ENCODE measurements at places on chromosomes 16 and 17.

DNA sequence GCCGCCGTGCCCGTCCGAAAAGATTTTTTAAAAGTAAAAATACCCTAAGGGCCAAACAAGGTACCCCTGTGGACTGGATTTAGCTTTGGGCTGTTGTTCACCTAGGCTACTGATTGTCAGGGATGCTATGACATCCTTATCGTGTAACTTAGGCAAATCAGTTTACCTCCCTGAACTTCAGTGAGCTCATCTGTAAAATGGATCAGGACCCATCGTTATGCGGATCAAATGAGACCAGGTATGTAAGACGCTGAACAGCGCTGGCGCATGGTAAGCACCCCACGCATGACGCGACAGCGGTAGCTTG lies 658 bp upstream of the ZNF771 start:
- H3K4me3 ChIP-seq, result peak overlapping the region; percentile 77
- H3K27me3 ChIP-seq, result no peaks in the 10 kb centered on the region
- H3K27ac ChIP-seq, result peak overlapping the region; percentile 55
- H3K4me1 ChIP-seq, result peaks cover 16% of the 10 kb centered on the region
- DNase-seq, result no peak

GRCh38 chr17:35448899-35449227 lies 297 bp upstream of the SLFN13 start:
- no peak for DNase-seq
- H3K36me3 ChIP-seq, result no peaks in the 10 kb centered on the region
- H3K4me1 ChIP-seq, result 0 out of 2 replicates have a peak, but pooled peaks cover 3% of the 10 kb centered on the region
- no peaks in the 10 kb centered on the region for H3K27me3 ChIP-seq

DNA sequence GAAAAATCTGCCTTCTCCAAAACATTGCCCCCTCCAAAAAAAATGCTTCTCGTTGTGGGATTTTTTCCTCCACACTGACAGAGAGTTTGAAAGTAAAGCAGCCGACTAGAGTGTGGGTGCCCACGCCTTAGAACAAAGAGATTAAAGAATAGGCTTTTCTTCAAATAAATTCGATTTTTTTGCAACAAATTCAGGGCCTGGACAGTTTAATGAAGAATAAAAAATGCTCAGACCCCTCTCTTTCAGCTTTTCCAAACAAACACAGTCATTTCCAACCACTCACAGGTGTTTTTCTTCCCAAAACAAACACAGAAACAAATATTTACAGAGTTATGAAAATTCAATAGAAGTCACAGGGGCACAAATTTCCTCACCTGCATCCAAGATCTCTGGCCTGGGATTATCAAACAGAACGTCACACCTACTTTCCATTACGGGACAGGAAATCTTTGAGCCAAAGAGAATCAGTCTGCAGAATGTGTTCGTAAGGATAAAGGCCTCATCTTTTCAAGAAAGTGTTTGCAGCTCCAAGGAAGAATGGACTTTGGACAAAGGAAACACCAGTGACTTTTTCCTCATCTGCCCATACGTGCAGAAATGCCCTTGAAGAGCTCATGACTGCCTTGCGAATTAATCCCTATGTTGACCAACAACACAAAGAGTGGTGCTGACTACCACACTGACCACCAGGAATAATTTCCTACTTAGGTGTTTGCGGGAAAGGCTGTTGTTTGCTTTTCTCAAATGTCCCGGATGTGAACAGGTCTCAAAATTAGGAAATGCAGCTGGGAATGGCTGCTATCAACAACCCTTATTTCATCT lies 31.3 kb upstream of the TOX3 start:
- H3K36me3 ChIP-seq, result no peaks in the 10 kb centered on the region
- no peak overlapping the region for H3K27ac ChIP-seq
- no peak overlapping the region for H3K4me3 ChIP-seq
- no peaks in the 10 kb centered on the region for H3K4me1 ChIP-seq
- no peak for DNase-seq

DNA sequence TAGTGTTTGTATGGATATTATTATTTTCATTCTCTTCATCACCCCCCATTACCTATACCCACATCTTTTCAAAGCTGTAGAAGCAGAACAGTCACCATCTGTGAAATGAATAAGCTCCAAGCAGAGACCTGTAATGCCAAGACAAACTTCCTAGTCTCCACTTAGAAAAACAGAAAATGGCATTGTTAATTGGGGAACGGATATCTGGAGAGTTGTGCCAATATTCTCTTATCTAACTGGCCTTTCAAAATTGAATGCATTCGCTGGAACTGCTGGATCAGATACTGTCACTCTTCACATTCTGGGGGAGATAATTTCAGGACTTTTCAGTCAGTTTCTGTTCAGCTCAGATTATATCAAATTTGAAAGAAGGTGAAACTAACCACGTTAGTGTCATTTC lies 464.4 kb upstream of the GOT2 start:
- H3K27me3 ChIP-seq, result no peaks in the 10 kb centered on the region
- H3K4me3 ChIP-seq, result no peak overlapping the region
- no peak for DNase-seq

- H3K4me3 ChIP-seq, result no peak overlapping the region
- no peaks in the 10 kb centered on the region for H3K27me3 ChIP-seq
- no peak for DNase-seq
- no peaks in the 10 kb centered on the region for H3K4me1 ChIP-seq
- no peak overlapping the region for H3K27ac ChIP-seq
These were observed 23.4 kb upstream of the ZFHX3 start for GRCh38 chr16:73071131-73071940.

- 0 out of 2 replicates have a peak, but pooled peaks cover 6% of the 10 kb centered on the region for H3K4me1 ChIP-seq
- H3K4me3 ChIP-seq, result no peak overlapping the region
- no peak for DNase-seq
- no peak overlapping the region for H3K27ac ChIP-seq
- H3K36me3 ChIP-seq, result no peaks in the 10 kb centered on the region
- H3K27me3 ChIP-seq, result no peaks in the 10 kb centered on the region
These were observed 108.7 kb downstream of the SMG6 start for GRCh38 chr17:2194889-2195335.

- no peaks in the 10 kb centered on the region for H3K36me3 ChIP-seq
- H3K27me3 ChIP-seq, result no peaks in the 10 kb centered on the region
- H3K27ac ChIP-seq, result no peak overlapping the region
- no peak for DNase-seq
- H3K4me3 ChIP-seq, result no peak overlapping the region
These were observed 60.5 kb downstream of the CMIP start for GRCh38 chr16:81505011-81505661.

DNA sequence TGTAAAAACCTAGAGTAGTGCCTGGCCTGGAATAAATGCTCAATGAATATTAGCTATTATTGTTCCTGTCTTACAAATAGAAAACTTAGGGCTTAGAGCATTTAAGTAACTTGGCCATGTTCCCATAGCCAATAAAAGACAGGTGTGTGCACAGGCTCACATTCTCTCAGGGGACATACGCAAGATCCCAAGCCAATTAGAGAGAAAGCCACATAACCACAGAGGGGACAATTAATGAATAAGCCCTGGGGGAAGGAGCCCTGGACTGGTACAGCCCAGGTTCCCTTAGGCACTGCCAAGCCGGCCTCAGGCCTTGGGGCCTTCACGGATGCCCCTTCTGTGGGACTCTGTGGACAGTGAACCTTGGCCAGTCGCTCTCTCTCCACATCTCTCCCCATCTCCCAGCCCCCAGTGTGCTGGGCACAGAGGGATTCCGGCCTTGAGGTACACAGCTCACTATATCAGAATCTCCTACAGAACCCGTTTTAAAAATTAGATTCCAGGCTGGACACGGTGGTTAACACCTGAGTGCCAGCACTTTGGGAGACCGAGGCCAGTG lies 27.3 kb upstream of the ABCC12 start:
- H3K27ac ChIP-seq, result no peak overlapping the region
- H3K27me3 ChIP-seq, result no peaks in the 10 kb centered on the region
- no peaks in the 10 kb centered on the region for H3K36me3 ChIP-seq
- no peaks in the 10 kb centered on the region for H3K4me1 ChIP-seq
- no peak for DNase-seq
- H3K4me3 ChIP-seq, result no peak overlapping the region

GRCh38 chr16:57224651-57225335 lies 20.3 kb upstream of the ARL2BP start:
- DNase-seq, result no peak
- H3K36me3 ChIP-seq, result no peaks in the 10 kb centered on the region
- H3K27ac ChIP-seq, result no peak overlapping the region
- no peak overlapping the region for H3K4me3 ChIP-seq
- H3K4me1 ChIP-seq, result no peaks in the 10 kb centered on the region

DNA sequence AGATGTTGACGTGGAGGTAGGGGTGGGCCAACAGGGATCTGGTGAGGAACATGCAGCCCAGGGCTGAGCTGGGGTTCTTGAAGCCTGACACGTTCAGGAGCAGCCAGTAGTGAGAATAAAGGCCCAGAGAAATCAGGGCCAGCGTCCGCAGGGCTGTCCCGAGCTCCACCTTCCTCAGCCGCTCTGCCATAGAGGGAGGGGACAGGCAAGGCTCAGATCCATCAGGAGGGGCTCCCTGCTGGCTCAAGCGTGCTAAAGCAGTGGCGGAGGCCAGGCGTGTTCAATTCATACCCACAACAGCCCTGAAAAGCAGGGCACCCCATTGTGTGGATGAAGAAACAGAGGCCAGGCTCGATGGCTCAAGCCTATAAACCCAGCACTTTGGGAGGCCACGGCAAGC lies 8.3 kb upstream of the FDXR start:
- no peak overlapping the region for H3K27ac ChIP-seq
- no peak overlapping the region for H3K4me3 ChIP-seq
- peaks cover 88% of the 10 kb centered on the region for H3K27me3 ChIP-seq
- no peak for DNase-seq

- H3K27ac ChIP-seq, result no peak overlapping the region
- no peak for DNase-seq
- no peaks in the 10 kb centered on the region for H3K36me3 ChIP-seq
- H3K27me3 ChIP-seq, result no peaks in the 10 kb centered on the region
- H3K4me3 ChIP-seq, result no peak overlapping the region
These were observed 20.4 kb upstream of the WDR45B start for GRCh38 chr17:82668631-82669099.

DNA sequence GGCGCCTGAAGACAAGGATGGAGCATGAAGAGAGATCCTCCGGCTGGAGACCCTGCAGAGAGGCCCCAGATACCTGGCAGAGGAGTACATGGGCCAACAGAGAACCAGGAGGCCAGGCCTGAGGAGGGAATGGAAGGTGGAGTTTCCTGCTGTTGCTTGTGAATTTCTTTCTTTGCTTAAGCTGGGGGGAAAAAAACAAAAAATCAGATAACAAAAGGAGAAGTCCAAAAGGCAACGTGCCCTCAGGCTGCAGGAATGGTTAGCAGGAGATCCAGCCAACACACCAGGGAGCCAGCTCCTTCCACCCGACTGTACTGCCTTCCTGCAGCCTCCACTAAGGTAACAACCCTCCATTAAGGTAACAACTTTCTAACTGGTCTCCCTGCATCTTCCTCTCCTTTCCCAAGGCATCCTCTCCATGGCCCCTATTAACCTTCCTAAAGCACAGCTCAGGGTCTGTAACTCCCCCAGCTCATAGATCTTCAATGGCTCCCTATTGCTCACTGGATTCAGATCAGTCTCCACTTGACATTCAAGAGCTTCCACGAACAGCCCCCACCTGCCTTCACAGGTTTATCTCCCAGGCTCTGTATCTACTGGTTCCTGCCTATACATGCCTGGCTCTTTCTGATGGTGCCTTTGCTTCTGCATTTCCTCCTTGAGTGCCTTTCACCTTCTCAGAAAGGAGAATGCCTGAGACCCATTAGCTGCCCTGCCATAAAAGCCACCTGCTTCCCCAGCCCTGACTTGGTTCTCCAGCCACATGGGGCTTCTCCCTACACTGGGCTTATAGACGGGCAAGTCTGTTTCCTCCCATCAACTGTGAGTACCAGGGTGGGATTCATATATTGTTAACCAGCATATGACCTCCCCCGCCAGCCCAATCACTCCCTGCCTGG lies 725 bp upstream of the ARL5C start:
- H3K4me1 ChIP-seq, result peaks cover 16% of the 10 kb centered on the region
- H3K27me3 ChIP-seq, result no peaks in the 10 kb centered on the region
- no peak for DNase-seq
- H3K4me3 ChIP-seq, result no peak overlapping the region

DNA sequence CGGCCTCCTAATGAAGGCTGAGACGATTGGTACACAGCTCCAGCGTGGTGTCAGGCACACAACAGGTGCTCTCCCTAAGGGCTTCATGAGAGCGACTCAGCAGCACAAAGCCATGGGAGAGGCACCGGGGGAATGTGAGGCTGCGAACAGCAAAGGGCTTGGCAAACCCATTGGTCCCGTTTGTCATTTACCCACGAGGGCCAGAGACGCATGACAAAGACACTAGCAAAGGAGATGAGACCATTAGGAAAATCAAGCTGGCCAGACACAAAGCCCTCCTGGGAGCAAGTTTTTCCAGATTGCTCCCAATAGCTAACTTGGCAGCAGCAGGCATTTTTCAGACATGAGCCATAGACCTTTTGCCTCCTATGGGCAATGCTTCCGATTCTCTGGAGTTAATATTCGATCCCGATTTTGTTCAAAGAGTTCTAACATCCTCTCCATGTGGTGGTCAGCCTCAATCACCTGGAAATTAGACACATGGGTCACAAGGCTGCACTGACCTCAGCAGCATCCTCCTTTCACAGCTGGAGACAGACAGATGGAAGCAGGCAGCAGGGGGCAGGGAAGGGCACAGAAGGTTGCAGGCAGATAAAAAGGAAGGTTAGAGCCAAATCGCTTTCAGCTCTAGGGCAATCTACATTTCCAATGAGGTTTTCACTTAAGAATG lies 38.2 kb downstream of the TK2 start:
- H3K36me3 ChIP-seq, result no peaks in the 10 kb centered on the region
- no peak for DNase-seq
- H3K4me3 ChIP-seq, result no peak overlapping the region

DNA sequence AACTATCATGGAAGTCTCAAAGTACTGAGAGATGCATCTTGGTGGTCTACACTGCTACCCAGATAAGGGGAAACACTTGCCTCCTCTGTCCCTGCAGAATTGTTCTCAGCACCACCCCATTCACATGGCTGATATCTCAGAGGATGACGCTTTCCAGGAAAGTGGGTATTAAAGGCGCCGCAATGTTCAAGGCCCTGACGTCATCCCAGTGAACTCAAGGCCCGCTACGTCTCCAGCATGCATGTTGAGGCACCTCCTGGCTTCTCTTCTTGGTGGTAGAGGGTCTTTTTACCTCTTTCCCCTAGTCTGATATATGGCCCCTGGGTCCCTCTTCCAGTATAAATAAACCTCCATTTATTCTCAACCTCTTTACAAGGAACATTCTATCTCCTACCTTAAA lies 1.0 kb downstream of the OR1A1 start:
- no peak for DNase-seq
- H3K36me3 ChIP-seq, result no peaks in the 10 kb centered on the region
- no peak overlapping the region for H3K27ac ChIP-seq
- H3K27me3 ChIP-seq, result no peaks in the 10 kb centered on the region
- no peak overlapping the region for H3K4me3 ChIP-seq
- no peaks in the 10 kb centered on the region for H3K4me1 ChIP-seq

- no peak for DNase-seq
- H3K4me1 ChIP-seq, result peaks cover 16% of the 10 kb centered on the region
- no peaks in the 10 kb centered on the region for H3K27me3 ChIP-seq
- H3K4me3 ChIP-seq, result peak overlapping the region; percentile 41
These were observed 117.5 kb downstream of the BANP start for GRCh38 chr16:88068476-88069396.

GRCh38 chr17:4234401-4234800 lies 29.4 kb downstream of the ANKFY1 start:
- peaks cover 7% of the 10 kb centered on the region for H3K36me3 ChIP-seq
- H3K4me3 ChIP-seq, result no peak overlapping the region

- no peaks in the 10 kb centered on the region for H3K27me3 ChIP-seq
- no peaks in the 10 kb centered on the region for H3K4me1 ChIP-seq
- no peak overlapping the region for H3K27ac ChIP-seq
- no peak overlapping the region for H3K4me3 ChIP-seq
- DNase-seq, result no peak
- H3K36me3 ChIP-seq, result no peaks in the 10 kb centered on the region
These were observed 475.9 kb downstream of the GRIN2A start for GRCh38 chr16:9706217-9706836.

Data from MM.1S (cell line).